ENCODE measurements at places on chromosomes 5 and 9. TPM values are rescaled to one million over a fixed set of nuclear protein-coding genes. Genes with fewer than 3 reads are reported as not detected.

- no peak for DNase-seq
- no peaks in the 10 kb centered on the region for H3K4me1 ChIP-seq
- H3K36me3 ChIP-seq, result peaks cover 2% of the 10 kb centered on the region
- no peak overlapping the region for H3K4me3 ChIP-seq
- H3K27ac ChIP-seq, result no peak overlapping the region
These were observed 75.1 kb upstream of the RGMB start for GRCh38 chr5:98698359-98698758.

- H3K27me3 ChIP-seq, result peaks cover 11% of the 10 kb centered on the region
- no peaks in the 10 kb centered on the region for H3K4me1 ChIP-seq
- no peak overlapping the region for H3K4me3 ChIP-seq
These were observed 6.1 kb downstream of the PRRX2 start for GRCh38 chr9:129671519-129671918.

DNA sequence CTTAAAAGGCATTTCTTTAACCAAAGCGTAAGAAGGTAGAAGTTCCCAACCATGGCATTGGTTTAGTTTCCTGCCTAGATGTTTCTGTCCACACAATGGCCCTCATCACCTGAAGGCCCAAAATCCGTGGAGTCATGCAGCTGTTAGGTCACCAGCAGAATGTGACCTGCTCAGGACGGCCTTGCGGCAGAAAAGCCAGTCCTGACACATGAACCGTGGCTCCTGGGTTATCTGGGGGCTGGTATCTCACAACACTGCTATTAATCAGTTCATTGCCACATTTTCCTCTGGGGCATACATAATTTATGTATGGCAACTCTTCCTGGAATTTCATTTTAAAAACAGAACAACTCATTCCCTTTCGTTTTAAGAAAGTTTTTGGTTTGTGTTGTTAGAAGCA, 278.4 kb downstream of the ATPSCKMT start:
- H3K27me3 ChIP-seq, result no peaks in the 10 kb centered on the region
- H3K4me1 ChIP-seq, result no peaks in the 10 kb centered on the region
- no peak overlapping the region for H3K27ac ChIP-seq
- no peaks in the 10 kb centered on the region for H3K36me3 ChIP-seq
- H3K4me3 ChIP-seq, result no peak overlapping the region

Gene CARTPT
- not detected for total RNA-seq

Gene PCDHGA11
- total RNA-seq, result 0.10 TPM

All from naive thymus-derived CD8-positive, alpha-beta T cell (primary cell).